NCI-H345 (cell line): ENCODE measurements at places on chromosomes 12 and 14.

DNA sequence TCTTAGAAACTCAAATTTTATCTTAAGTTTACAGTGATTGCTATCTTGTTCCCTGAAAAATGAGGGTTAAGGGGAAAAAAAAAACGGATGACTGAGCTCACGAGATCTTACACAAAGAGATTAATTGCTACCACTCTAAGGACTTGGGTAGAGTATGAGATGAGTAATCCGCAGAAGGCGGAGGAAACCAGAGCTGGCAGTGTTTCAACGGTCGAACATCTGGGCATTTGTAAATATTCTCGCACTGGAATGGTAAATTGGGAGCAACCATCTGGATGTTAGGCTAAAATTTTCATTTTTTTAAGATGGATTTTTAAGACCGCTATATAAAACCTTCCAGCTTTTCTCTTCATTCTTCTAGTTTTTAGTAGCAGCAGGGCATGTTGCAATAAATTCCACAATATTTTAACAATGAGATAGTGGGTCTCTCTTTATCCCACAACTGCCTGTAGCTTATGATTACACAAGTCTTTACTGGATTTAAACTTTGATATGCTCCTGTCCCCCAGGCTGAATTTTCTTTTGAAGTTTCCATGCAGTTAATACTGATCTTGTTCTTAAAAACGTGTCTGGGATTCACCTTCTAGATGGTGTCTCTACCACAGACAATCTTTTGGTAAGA lies 1324.1 kb downstream of the AACS start:
- DNase-seq = no peak

GRCh38 chr12:113759135-113759534 lies 207.0 kb downstream of the RBM19 start:
- no peak for DNase-seq

- no peak for DNase-seq
Observed at GRCh38 chr12:33115716-33116115, 219.1 kb upstream of the PKP2 start.

GRCh38 chr14:61695695-61696527 lies 598 bp downstream of the HIF1A start:
- DNase-seq = peak; percentile 69

GRCh38 chr12:9027161-9028059 lies 38.1 kb downstream of the KLRG1 start:
- DNase-seq = no peak

DNA sequence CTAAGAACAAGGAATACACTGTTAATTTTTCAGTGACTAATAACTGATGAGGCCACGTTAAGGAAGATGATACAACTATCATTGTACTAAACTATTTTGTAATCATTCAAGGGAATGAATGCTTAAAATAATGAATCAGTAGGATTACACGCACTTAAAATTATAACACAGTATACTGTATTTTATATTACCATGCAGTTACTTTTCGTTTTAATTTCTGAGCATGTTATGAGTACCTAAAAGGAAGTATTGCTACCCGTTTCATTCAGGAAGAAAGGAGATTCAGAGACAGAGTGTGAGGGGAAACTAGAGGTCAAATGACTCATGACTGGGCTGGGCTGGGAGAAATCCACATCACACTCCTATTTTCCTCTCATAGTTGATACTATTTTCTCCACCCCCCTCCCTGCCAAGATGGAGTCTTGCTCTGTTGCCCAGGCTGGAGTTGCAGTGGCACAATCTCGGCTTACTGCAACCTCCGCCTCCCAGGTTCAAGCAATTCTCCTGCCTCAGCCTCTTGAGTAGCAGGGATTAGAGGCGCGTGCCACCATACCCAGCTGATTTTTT lies 202.0 kb downstream of the PPM1H start:
- no peak for DNase-seq

DNA sequence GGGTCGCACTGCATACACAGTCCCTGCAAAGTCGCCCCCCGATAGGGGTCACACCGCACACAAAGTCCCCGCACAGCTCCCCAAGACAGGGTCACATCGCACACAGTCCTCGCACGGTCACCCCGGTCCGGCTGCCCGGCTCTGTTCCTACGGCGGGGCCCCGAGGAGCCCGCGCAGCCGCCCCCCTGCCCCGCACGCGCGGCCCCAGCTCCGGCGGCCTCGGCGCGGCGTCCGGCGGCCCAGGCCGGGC lies 300 bp downstream of the SSH1 start:
- no peak for DNase-seq

DNA sequence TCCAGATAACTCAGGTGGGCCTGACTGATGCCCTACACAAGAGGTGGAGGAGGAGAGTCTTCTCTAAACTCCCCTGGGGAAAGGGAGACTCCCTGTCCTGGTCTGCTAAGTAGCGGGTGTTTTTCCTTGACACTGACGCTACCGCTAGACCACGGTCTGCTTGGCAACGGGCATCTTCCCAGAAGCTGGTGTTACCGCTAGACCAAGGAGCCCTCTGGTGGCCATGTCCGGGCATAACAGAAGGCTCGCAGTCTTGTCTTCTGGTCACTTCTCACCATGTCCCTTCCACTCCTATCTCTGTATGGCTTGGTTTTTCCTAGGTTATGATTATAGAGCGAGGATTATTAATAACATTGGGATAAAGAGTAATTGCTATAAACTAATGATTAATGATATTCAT lies 965.5 kb downstream of the TMEM121 start:
- DNase-seq = no peak

DNA sequence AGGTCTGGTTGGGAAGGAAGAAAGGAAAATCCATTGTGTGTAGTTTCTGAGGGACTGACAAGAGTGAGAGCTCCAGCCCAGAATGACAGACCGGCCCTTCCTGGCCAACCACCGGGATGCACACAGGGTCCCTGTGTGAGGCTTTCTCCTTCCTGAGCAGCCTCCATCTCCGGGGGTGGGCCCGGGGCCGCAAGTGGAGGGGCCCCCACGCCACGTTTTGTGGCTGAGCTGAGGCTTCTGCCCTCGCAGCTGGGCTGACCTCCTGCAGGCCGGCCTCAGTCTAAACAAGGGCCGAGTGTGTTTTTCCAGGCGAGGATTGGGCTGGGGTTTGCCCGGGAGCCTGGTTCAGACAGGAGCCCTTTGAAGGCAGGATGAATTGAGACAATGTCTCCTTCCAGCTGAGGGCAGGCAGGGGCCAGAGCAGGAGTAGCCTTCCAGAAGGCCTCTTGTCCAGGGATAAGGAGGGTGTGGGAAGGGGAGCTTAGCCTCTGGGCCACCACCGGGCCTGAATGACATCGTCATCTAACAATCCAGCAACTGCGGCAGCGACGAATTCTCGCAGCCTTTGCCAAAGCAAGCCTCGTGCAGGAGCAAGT lies 96.5 kb upstream of the NCOR2 start:
- DNase-seq = no peak

GRCh38 chr14:71613168-71613567 lies 319.1 kb upstream of the RGS6 start:
- DNase-seq = no peak

- peak; percentile 28 for DNase-seq
Observed at GRCh38 chr12:132602572-132603239, 7.7 kb downstream of the LRCOL1 start.

GRCh38 chr14:105093038-105093430 lies 27.8 kb upstream of the GPR132 start:
- DNase-seq = no peak

- DNase-seq = no peak
Observed at GRCh38 chr14:45253754-45254310, 830 bp upstream of the MIS18BP1 start.

- no peak for DNase-seq
Observed at GRCh38 chr12:97941686-97942354, 479.2 kb downstream of the RMST start.

DNA sequence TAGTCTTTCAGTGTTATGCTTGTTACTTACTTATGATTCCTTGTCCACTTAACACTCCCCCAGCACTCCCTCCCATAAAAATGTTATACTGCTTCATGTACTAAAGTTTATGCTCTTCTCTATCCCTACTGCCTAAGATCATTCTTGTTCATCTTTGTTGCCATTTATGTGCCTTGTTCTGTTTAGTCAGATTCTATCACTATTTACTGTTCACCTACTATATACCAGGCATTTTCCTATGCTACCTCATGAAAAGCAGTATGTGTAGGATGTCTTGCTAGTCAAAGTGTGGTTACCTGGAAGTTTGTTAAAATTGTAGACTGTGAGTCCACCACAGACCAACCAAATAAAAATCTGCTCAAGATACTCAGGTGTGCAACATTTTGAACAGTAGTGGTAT lies 23.9 kb downstream of the ERH start:
- no peak for DNase-seq

DNA sequence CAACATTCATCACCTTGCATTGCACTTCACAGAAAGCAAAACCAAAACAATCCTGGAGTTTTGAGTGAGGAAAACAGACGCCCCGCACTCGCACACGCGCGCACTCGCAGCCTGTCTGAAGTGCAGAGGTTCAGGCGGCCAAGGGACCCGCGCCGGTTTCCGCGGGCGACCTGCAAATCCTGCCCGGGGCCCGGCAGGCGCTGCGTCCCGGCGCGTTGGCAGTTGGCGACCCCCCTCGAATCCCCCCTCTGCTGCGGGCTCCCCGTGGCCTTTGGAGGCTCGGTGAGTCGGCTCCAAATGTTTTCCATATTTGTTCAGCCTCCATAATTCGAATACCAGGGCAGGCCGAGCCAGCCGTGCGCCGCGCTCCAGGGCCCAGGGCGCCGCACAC lies at the start of gene SSPN:
SSPN (plus strand) TSS at position 324 of the 391 bp plus-strand sequence. CDS start 100 bp downstream, outside the sequence.
- DNase-seq = peak; percentile 2

- DNase-seq = no peak
Observed at GRCh38 chr12:47054659-47055058, 24.8 kb upstream of the PCED1B start.

DNA sequence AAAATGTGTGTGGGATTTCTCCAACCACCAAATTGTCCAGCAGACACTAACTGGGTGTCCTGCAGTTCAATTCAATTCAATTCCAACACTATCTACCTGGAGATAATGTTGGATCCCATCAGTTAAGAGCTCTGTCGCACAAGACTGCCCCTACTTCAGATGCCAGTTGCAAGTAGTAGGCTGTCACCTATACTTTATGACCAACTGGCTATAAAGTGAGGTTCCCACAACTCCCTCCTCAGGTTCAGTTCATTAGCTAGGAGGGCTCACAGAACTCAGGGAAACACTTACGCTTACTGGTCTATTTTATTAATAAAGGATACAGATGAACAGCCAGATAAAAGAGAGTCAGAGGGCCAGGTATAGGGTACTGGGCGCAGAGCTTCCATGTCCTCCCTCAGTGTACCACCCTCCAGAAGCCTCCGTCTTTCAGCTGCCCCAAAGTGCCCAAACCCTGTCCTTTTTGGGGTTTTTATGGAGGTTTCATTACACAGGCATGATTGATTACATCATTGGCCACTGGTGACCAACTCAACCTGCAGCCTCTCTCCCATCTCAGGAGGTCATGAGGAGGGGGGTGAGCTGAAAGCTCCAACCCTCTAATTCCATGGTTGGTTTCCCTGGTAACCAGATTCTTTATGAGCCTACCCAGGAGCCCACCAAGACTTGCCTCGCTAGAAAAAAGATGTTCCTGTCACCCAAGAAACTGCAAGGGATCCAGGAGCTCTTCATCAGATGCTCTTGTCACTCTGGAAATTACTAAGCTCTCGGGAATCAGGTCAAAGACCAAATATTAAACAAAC lies 7.5 kb upstream of the SERPINA5 start:
- DNase-seq = no peak

DNA sequence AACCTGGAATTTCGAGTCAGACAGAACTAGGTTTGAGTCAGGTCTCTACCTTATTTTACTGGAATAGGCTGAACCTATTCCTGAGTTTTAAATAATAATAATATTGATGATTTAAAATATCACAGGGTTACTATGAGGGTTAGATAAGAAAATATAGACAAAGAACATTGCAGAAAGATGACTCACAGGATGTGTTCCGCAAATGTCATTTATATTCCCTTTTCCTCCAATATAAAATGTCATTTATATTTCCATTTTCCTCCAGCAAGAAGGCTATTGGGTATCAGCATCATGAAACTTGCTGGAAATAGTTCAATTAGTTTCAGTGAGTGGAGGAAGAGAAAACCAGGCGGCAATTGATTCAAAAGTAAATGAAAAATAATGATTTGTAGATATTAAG lies 163.9 kb upstream of the RASSF8 start:
- DNase-seq = no peak

DNA sequence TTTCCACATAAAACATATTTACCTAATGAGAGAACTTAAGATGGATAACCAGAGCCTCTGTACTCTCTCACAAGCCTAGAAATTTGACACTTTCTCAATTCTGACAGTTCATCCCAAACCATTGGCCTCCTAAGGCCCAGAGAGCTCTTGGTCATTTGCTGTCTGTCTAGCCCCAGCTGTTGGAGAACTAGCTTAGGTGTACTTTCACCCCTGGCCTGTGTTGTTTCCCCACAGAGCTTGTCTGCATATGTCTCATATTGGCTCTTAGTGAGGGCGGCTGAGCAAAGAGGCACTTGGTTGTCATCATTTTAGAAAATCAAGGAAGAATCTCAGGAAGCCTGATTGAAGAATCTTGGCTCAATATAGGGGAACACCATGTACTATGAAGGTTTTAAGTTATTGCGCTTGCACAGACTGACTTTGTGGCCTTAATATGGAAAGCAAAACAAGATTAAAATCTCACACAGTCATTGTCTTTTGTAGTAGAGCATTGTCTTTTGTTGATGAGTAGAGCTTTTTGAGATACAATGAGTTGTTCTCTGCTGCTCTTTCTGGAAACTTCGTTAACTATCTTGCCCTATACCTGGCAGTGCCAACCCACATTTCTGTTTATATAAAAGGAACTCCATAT lies 324.6 kb downstream of the RAD51B start:
- no peak for DNase-seq

DNA sequence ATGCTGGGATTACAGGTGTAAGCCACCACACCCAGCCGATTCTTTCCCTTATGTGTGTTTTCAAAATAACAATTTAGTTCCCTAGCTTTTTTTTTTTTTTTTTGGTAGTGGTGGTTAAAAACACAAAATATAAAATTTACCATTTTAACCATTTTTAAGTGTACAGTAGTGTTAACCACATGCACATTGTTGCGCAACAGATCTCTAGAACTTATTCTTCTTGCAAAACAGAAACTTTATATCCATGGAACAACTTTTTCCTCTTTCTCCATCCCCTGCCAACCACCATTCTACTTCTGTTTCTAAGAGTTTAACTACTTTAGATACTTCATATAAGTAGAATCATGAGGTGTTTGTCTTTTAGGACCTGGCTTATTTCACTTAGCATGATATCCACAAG lies 1.1 kb upstream of the NDUFA12 start:
- no peak for DNase-seq

- DNase-seq = no peak
Observed at GRCh38 chr12:6996040-6996441, 22.2 kb downstream of the LPCAT3 start.

- no peak for DNase-seq
Observed at GRCh38 chr14:21923820-21924219, 250.2 kb upstream of the OR4E1 start.

DNA sequence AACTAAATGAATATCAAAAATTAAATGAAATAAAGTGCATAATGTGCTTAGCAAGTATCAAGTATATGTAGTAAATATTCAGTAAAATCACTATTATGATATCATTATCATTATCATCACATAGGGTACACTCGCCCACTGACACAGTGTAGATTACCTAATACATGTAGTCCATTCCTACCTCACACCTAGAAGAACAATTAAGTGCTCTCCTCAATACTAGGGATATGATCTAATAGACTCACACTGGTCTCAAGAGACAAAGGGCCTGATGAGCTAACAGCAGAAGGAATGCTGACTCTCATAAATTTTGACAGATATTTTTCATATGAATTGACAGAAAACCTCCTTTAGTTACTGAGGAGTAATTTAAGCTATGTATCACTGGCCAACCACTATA lies 29.1 kb downstream of the FSCB start:
- no peak for DNase-seq

GRCh38 chr14:82388488-82388887 lies 854.8 kb upstream of the SEL1L start:
- DNase-seq = no peak
